Hematopoietic multipotent progenitor cell treated with erythropoietin and hydrocortisone succinate and interleukin-3 and kit ligand, for 8 days (in vitro differentiated cells): ENCODE measurements at places on chromosomes 3 and 15.

DNA sequence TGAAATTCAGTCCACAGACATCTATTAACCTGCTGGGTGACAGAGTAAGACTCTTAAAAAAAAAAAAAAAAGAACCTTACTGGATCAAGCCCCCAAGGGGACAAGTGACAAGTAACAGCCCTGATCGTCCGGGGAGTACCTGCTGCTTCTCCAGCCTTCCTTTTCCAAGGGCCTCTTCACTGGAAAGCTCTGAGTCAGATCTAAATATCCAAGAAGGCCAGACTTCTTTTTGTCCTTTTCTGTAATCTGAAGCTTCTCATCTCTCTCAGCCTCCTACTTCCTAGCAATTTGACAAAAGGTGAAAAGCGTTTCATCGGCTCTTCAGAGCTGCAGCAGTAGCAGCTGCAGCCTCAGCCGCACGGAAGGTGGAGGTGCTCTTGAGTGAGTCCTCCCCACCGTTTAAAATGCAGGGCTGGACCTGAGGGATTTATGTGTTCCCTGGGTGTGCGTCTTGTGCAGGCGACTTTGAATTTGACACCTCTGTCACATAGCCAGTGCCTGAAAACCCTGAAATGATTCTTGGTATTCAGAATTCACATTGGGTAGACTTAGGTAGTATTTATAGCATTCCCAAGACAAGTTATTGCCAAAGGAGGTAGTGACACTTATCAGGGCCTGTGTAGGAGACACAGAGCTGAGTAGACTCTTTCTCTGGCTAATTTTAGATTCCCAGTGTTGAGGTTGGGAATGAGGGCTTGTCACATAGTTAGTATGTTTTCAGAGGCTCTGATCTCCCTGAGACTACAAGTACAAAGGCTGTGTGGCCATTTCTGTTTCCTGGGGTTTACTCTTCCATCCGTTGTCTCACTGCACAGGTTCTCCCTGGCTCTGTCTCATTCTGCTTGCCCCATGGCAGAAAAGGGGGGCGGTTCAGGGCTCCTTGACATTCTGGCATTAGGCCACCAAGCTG lies 291.2 kb upstream of the C2CD4B start:
- no peak for DNase-seq

GRCh38 chr3:9615003-9615628 lies 34.2 kb upstream of the MTMR14 start:
- DNase-seq = no peak

DNA sequence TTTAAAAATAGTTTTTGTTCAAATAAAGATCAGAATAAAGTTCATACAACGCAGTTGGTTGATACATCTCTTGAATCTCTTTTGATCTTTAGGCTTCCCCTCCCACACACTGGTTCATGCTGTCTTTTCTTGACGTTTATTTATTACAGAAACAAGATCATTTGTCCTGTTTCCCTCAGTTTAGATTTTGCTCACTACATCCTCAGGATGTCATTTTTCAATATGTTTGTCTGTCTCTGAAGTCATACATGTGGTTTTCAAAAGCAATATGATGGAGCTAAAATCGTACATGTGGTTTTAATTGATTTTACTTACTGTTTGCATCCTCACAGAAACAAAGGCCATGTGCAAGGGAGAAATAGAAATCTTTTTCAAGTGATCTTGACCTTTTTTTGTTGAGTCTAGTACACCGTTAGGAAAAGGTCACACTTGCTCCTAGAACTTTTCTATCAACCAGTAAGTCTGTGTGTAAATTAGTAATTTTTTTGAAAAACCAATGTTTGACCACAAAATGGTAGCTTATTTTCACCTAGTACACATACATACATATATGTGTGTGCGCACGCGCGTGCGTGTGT lies 63.7 kb upstream of the SENP5 start:
- DNase-seq = no peak

DNA sequence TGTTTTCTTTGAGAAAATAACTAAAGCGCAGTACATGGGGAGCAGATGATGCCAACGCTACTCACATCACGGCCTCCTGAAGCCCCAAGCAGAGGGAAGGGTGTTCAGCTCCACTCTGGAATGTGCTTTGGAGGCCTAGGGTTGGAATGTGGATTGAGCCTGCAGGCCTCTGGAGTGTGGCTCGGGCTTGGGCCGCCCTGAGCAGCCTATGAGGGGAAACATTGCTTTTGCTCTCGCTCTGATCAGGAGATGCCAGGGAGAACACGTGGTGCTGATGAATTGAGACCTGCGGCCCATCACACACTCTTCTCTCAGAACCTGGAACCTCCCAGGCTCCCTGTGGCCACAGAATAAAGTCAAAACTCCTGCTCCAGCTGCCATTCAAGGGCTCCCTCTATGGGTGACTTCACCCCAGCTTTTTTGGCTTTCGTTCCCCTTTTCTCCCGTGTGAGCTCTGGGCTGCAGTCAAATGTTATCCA lies 23.3 kb downstream of the CCDC13 start:
- peak; percentile 47 for DNase-seq

GRCh38 chr3:66991459-66991858 lies 6.6 kb upstream of the KBTBD8 start:
- peak; percentile 49 for DNase-seq

GRCh38 chr3:13771496-13771895 lies 108.4 kb downstream of the WNT7A start:
- DNase-seq = no peak

- no peak for DNase-seq
Measured at GRCh38 chr15:89345248-89345647, 10.6 kb upstream of the POLG start.

GRCh38 chr15:57320631-57321220 lies 55.6 kb upstream of the CGNL1 start:
- DNase-seq = no peak

DNA sequence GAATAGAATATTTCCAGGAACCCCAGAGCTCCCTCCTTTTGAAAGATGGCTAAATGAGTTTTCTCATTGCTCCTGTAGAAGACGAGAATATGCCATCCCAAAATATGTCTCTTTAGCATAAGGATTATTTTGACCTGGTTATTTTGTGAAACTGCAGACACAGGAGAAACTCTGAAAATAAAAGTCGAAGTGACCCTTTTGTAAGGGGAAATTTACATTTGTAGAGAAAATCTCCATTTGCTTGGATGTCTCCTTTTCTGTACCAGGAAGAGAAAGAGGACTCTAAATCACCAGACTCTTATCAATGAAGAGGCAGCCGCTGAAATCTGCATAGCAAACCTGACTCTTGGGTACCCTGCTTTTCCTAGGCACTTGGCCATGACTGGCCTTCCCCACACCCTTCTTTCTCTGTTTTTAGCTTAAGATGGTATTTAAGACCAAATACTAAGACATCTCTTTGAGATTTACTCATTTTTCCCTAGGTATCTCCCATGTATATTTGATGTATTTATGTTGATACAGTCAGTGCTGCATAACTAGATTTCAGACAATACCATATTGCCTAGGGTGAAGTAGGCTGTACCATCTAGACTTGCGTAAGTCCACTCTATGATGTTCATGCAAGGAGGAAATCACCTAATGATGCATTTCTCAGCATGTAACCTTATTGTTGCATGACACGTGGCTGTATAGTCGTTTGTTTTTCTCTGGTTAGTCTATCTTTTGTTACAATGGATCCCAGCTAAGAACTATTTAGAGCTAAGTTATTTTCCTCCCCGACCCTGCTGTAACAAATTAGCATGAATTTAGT lies 98.2 kb upstream of the UBE3A start:
- no peak for DNase-seq

DNA sequence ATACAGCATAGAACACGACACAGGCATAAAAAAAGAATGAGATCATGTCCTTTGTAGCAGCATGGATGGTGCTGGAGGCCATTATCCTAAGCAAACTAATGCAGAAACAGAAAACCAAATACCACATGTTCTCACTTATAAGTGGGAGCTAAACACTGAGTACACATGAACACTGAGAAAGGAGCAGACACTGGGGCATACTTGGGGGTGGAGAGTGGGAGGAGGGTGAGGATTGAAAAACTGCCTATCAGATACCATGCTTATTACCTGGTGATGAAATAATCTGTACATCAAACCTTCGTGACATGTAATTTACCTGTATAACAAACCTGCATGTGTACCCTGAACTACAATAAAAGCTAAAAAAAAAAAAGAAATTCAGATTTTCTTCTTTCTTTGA lies 100.4 kb downstream of the PPM1L start:
- no peak for DNase-seq

- DNase-seq = peak; percentile 40
Measured at GRCh38 chr15:78177447-78177873, 28.3 kb downstream of the IDH3A start.

- DNase-seq = no peak
Measured at GRCh38 chr15:101023501-101024072, 104.4 kb downstream of the LRRK1 start.

GRCh38 chr3:98690876-98691275 lies 72.3 kb upstream of the ST3GAL6 start:
- no peak for DNase-seq

- DNase-seq = no peak
Measured at GRCh38 chr3:114411811-114412803, 118.3 kb downstream of the TIGIT start.

GRCh38 chr15:57735431-57735830 lies 28.9 kb downstream of the POLR2M start:
- no peak for DNase-seq

GRCh38 chr3:155184011-155184410 lies 103.9 kb downstream of the MME start:
- no peak for DNase-seq

GRCh38 chr15:65873256-65873655 lies 4.0 kb downstream of the RAB11A start:
- no peak for DNase-seq

DNA sequence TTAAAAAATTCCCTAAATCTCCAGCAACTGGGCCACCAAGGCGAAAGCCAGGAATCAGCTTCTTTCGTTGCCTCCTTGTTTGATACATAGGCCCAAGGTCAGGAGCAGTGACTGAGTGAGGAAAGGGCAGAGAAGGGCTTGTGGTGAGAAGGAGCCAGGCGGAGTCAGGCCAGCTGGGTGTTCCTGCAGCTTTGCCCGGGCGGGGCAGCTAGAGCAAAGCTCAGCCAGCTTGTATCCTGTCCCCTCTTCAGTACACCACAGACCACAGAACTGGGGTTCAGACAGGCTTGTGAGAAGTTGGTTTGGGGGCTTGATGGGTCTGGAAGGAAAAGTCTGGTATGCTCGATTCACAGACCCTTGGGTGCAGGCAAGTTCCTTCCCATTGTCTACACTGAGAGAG lies 52.6 kb downstream of the CCK start:
- peak; percentile 32 for DNase-seq

DNA sequence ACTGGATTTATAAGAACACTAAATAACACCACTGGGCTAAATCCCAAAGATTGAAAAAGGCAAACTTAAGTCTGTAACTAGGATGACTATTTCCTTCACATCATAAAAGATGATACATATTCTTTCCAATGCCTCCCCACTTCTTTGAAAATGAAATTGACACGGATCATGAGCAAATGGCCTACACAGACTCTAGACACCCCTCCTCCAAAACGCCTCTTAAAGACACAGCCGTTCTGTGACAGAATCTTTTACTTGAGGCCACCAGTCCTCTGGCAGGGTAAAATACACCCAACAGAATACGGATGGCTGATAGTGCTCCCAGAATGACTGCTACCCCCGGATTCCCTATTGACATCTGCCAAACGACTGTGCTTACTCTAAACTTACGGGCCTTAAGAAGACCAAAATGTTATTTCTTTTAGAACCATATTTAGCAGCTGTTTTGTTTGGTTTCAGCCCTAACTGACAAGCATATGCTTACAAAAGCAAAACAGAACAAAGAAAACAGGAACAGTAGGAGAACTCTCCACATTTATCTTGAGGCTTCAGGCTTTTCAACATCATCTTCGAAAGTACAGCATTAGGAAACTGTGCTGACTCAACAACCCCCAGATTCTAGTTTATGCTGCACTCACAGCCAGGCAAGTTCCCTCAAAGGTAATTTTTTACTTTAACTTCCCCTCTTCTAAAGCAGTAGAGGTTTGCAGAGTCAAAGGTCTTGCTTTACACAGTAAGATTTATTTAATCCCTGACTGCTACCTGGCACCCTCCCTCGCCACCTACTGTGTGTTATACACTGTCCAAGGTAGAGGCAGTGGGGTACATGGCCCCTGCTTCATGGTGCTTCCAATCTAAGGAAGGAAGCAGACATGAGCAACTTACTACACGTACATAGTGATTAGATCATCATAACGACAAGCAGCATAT lies 84.3 kb downstream of the TNIK start:
- peak; percentile 43 for DNase-seq

DNA sequence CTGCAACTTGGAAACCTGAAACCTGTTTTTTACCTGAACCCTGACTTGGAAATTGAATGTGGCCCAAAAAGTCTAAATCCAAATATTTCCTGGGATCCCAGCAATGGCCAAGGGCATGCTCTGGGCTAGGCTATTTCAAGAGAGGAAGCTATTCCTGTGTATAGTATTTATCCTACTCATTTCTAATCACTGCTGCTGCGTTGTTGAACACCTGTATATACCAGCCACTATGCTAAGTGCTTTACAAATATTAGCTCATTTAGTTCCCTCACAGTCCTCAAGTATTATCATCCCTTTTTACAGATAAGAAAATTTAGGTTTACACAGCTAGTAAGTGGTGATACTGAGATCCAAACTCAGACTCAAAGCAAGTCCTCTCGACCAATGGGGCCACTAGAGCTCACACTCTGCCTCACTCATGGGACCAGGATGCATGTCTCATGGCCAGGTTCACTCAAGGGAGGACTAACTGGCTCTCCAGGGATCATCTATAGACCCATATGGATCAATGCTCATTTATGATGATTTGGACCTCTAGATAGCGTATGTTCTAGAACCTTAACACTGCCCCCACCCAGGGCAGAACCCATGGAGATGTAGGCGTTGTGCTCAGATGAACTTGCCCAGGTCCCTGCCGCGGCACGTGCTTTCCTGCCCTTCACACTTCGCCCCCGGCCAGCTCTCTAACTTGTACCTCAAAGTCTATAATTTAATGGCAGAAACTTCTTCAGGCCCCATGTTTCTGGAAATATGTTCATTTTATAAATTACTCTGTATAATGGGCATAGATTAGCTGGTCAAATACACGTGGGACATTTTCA lies 2.6 kb upstream of the CCR4 start:
- DNase-seq = no peak

DNA sequence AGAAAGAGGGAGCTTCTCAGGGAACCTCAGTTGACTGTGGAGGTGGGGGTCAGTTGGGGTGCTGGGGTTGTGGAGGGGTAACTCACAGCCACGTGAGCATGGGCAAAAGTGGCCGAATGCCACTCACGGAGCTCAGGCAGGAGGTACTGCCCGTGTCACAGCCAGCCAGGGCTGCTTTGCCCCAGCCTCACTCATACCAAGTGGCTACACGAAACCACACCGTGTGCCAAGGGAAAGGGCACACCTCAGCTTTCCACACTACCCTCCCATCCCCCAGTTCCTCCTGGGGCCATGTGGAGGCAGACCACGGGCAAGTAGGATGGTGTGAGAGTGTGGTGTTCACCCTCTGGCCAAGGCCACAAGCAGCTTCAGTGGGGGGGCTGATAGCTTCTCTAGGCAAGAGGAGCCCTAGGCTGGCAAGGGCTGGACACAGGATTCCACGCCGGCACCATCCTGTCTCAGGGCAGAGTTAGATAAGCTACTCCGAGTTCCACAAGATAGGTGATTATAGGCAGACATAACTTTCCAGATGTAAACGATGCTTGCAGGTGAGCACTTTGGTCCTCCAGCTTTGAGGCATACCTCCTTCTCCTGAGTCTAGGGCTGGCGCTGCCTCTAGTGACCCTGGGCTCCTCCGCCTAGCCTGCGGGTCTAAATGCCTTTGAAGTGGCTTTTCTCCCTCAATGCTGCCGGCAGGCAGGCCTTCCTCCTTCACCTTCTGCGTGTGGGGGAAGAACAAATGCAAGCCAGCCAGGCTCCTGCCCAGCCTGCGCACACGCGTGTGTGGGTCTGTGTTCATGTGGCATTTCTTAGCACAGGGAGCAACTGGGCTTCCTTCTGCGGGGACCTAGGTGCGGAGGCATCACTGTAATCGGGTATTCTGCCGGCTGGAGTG lies 25.0 kb downstream of the RGMA start:
- no peak for DNase-seq
